Inflammatory macrophage treated with lipopolysaccharide for 1 hour (primary cell): ENCODE measurements at places on chromosomes 13 and 19.

DNA sequence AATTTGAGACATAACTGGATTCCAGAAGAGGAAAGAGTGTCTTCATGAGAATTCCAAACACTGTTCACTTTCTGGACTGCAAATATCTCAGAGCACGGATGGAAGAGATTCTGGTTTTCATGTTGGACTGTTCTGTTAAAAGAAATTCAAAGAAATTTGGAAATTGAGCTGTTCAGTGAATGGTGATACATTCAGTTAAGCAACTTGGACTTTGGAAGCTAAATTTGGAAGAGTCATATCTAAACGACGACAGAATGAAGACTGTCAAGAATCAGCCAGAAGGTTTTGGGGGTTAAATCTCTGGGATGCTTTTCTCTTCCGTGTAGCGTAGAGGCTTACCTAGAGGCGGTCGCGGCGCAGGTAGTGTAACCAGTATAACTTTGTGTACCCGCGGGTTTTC is 25.6 kb downstream of the SAFB start:
- no peak for DNase-seq

- DNase-seq, result no peak
These were observed at the start of gene ATP8A2 for GRCh38 chr13:25371875-25372283. Gene ATP8A2 (plus strand): TSS chr13:25371974. CDS start chr13:25372213, 239 bp downstream.

- no peak for DNase-seq
These were observed 142.8 kb upstream of the PCDH9 start for GRCh38 chr13:67372868-67373464.

GRCh38 chr19:39934584-39935363 is at the start of gene FCGBP:
Gene FCGBP (minus strand): TSS chr19:39934634.
- no peak for DNase-seq

GRCh38 chr13:113854238-113855011 is 9.5 kb downstream of the GAS6 start:
- DNase-seq, result no peak

GRCh38 chr13:49298903-49299605 is 51.3 kb downstream of the CDADC1 start:
- no peak for DNase-seq
